ENCODE measurements at places on chromosomes 3 and 15. TPM values are rescaled to one million over a fixed set of nuclear protein-coding genes. Genes with fewer than 3 reads are reported as not detected.

Gene SI
- polyA plus RNA-seq = not detected

Gene ABI3BP
- 15.8 TPM for polyA plus RNA-seq

Gene NPAP1
- polyA plus RNA-seq = not detected

Gene CGNL1
- polyA plus RNA-seq = 4.1 TPM

Gene PLSCR4
- 65.8 TPM for polyA plus RNA-seq

Gene LSG1
- polyA plus RNA-seq = 8.8 TPM

Gene SH2D7
- polyA plus RNA-seq = 1.0 TPM

Gene GPR62
- 0.15 TPM for polyA plus RNA-seq

Gene ATP10A
- polyA plus RNA-seq = 24.4 TPM

Gene RLBP1
- polyA plus RNA-seq = not detected

Gene ANKRD63
- not detected for polyA plus RNA-seq

Gene PLOD2
- polyA plus RNA-seq = 15.4 TPM

Gene DNAJC17
- 75.9 TPM for polyA plus RNA-seq

Gene ZNF80
- polyA plus RNA-seq = not detected

Gene TAGLN3
- not detected for polyA plus RNA-seq

Gene GASK1A
- polyA plus RNA-seq = 3.7 TPM

Gene PLCL2
- polyA plus RNA-seq = 3.4 TPM

Gene BLM
- not detected for polyA plus RNA-seq

Gene AMT
- polyA plus RNA-seq = 12.6 TPM

Gene MAP1A
- polyA plus RNA-seq = 5.5 TPM

Gene SLITRK3
- polyA plus RNA-seq = not detected

Gene CLDN11
- 0.36 TPM for polyA plus RNA-seq

Gene SCG5
- 5.6 TPM for polyA plus RNA-seq

Gene RTP1
- polyA plus RNA-seq = not detected

Gene SNTN
- polyA plus RNA-seq = not detected

Gene DPPA4
- polyA plus RNA-seq = not detected

Gene FOXL2
- not detected for polyA plus RNA-seq

Gene GPR27
- not detected for polyA plus RNA-seq

Gene PARP16
- polyA plus RNA-seq = 5.7 TPM

Gene SHC4
- 4.4 TPM for polyA plus RNA-seq

Gene TMCC1
- 4.6 TPM for polyA plus RNA-seq

Gene CHRNA5
- 0.25 TPM for polyA plus RNA-seq

Gene ECE2
- polyA plus RNA-seq = not detected

Gene COL8A1
- polyA plus RNA-seq = 277 TPM

Gene HHLA2
- 10.6 TPM for polyA plus RNA-seq

Gene TFDP2
- 13.3 TPM for polyA plus RNA-seq

Gene MCCC1
- 8.5 TPM for polyA plus RNA-seq

Gene BNC1
- polyA plus RNA-seq = not detected

Gene HRG
- not detected for polyA plus RNA-seq

Gene FETUB
- not detected for polyA plus RNA-seq

Gene SPSB4
- polyA plus RNA-seq = 0.13 TPM

Gene IQCF5
- polyA plus RNA-seq = not detected

Gene TRMT10C
- 11.5 TPM for polyA plus RNA-seq

Gene CACNA1D
- 0.25 TPM for polyA plus RNA-seq

Gene ARPIN
- polyA plus RNA-seq = 9.8 TPM

Gene IL17RE
- 7.0 TPM for polyA plus RNA-seq

Gene CFAP161
- polyA plus RNA-seq = not detected

Gene ARHGEF26
- 24.5 TPM for polyA plus RNA-seq

Gene ITPKA
- 0.43 TPM for polyA plus RNA-seq

Gene STAC
- 9.1 TPM for polyA plus RNA-seq

Gene TOP2B
- 28.8 TPM for polyA plus RNA-seq

Gene PSMA4
- polyA plus RNA-seq = 126 TPM

Gene OR4M2
- polyA plus RNA-seq = not detected

Gene GRAMD1C
- 4.0 TPM for polyA plus RNA-seq

Gene SAMMSON
- 2.2 TPM for polyA plus RNA-seq

Gene MME
- 18.4 TPM for polyA plus RNA-seq
